ENCODE measurements at places on chromosomes 1 and 21.
A peak's percentile ranks its signal among the peaks of the same experiment; 100 is the strongest.

GRCh38 chr1:88052167-88052566, 631.9 kb upstream of the PKN2 start:
- no peak overlapping the region for H3K4me3 ChIP-seq
- no peak overlapping the region for H3K27ac ChIP-seq
- no peaks in the 10 kb centered on the region for H3K36me3 ChIP-seq
- no peak for DNase-seq
- H3K27me3 ChIP-seq, result peaks cover 1% of the 10 kb centered on the region
- no peaks in the 10 kb centered on the region for H3K4me1 ChIP-seq

DNA sequence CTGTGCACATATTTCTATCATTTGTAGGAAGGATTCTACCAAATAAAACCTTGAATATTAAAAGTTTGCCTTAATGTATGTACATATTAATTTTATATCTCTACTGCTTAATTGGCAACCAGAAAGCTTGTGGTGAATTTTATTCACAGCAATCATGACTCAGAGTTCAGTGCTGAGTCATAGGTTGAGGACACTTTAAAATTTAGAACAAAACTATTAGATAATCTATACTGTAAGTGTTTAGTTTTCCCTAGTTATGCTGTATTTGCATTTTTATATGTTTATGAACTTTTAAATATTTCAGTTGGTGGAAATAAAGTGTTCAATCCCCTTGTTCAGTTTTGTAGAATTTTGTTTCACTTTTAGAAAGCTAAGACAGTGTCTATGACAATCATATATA, 841.5 kb downstream of the KCNT2 start:
- no peak overlapping the region for H3K4me3 ChIP-seq
- H3K27ac ChIP-seq, result no peak overlapping the region
- no peaks in the 10 kb centered on the region for H3K36me3 ChIP-seq
- no peak for DNase-seq
- no peaks in the 10 kb centered on the region for H3K27me3 ChIP-seq
- H3K4me1 ChIP-seq, result no peaks in the 10 kb centered on the region

- peaks cover 74% of the 10 kb centered on the region for H3K4me1 ChIP-seq
- H3K27ac ChIP-seq, result peak overlapping the region; percentile 74
- DNase-seq, result no peak
- H3K4me3 ChIP-seq, result no peak overlapping the region
Observed at GRCh38 chr1:39269349-39269748, 64.9 kb downstream of the MACF1 start.

DNA sequence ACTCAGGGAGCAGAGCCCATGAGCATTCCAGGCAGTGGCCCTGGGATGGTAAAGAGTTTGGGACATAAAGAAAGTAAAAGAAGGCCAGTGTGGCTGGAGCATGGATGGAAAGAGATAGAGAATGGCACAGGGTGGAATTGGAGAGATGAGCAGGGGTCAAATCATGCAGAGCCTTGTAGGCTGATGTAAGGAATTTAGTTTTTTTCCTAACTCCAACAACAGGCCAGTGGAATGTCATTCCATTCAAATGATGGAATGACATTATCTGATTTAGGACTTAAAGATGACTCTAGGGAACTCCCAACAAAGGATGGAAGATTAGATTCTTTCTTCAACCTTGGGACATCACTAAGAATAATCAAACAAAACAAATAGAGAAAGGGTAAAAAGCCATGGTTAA, 12.8 kb upstream of the S100A2 start:
- peaks cover 20% of the 10 kb centered on the region for H3K27me3 ChIP-seq
- no peak for DNase-seq
- no peaks in the 10 kb centered on the region for H3K4me1 ChIP-seq
- no peak overlapping the region for H3K27ac ChIP-seq

DNA sequence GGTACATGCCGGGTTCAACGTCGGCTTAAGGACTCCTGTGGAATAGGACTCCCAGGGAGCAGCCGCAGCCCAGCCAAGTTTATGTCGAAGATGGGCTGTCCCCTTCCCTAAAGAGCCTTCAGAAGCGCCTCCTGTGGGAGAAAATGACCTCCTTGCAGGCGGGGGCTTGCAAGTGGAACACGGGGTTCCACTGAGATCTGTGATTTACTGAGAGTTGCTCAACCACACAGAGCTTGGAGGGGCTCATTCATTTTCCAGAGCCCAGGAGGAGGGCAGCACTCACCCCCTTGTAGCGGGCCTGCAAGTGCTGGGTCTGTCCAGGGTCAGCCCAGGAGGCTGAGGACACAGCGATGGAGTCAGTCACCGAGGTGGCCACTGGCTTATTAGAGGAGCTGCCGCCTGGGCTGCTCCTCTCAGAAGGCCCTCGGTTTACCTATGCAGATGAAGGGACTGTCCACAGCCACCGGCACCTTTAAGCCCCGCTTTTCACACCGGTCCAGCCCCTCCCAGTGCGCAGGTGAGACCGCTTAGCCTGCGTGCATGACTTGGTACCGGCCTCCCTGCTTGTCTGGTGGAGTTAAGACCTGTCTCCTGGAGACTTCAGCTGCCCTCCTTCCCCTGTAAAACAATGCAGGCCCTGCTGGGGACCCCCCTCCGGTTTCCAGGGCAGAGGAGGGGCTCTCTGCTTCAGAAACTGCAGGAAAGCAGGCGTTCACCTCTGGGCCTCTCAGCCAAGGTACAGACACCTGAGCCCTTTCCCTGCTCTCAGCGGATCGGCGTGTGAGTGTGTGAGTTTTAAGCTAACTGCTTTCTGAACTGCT, 57.5 kb downstream of the ATP5PO start:
- H3K27me3 ChIP-seq, result no peaks in the 10 kb centered on the region
- DNase-seq, result no peak
- no peak overlapping the region for H3K4me3 ChIP-seq
- H3K27ac ChIP-seq, result no peak overlapping the region
- H3K4me1 ChIP-seq, result no peaks in the 10 kb centered on the region

DNA sequence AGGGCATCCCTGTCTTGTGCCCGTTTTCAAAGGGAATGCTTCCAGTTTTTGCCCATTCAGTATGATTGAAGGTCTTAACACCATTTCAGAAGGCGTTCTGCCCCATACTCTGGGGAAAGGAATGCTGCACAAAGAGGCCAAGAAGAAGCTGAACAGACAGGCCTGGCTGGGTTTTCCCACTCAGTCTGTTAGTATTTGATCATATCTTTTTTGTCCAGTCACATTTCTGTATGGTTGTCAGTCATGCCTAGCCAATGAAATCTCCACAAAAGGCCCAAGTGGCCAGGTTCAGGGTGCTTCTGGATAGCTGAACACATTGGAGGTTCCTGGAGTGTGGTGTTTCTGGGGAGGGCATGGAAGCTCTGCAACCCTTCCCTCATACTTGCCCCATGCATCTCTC, 72.1 kb downstream of the NEK7 start:
- H3K27ac ChIP-seq, result no peak overlapping the region
- peaks cover 23% of the 10 kb centered on the region for H3K36me3 ChIP-seq
- H3K4me1 ChIP-seq, result peaks cover 39% of the 10 kb centered on the region
- no peak overlapping the region for H3K4me3 ChIP-seq

DNA sequence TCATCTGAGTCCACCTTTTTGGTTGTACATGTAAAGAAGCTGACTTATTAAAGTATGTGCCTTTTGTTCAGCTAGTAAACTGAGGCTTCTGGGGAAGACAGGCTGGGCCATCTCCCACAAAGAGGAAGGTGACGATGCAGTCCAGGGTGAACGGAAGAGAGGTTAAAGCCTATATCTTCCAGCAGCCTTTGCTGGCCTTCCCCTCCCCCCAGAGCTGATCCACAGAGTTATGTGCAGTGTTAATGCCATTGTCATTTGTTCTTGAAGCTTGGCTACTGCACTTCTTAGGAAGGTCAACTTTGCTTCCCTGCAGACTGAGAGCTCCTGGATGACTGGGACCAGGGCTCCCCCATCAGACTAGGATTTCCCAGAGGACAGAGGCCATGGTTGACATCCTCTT, 2.2 kb downstream of the SLC30A2 start:
- DNase-seq, result no peak
- H3K27me3 ChIP-seq, result peaks cover 46% of the 10 kb centered on the region
- H3K27ac ChIP-seq, result no peak overlapping the region
- H3K36me3 ChIP-seq, result no peaks in the 10 kb centered on the region
- peaks cover 2% of the 10 kb centered on the region for H3K4me1 ChIP-seq
